ENCODE measurements at places on chromosomes 4 and X.

DNA sequence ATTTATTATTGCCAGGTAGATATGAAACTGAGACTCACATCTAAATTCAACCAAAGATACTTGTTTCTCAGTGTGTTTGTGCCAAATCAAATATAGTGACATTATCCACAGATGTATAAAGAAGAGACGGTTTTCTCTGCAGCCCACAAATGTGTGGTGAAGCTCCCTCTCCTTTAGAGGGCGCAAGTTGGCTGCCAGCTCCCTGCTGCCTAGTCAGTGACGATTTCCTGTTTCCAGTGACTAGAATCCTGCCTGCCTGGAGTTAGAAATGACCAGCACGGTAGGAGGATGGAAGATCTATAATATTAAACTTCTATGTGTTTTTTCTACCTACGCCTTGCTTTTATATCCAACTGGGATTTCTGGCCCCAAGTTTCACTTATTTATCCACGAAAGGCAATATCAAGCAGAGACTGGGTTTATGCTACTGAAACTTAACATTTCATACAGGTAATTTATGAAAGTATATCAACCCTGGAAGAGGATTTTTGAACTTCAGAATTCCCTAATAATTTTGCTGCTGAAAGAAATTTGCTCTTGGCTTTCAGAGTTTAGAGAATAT is 1793.7 kb upstream of the TENM3 start:
- DNase-seq: no peak

- no peak for DNase-seq
Measured at GRCh38 chr4:86483773-86484172, 110.3 kb upstream of the PTPN13 start.

DNA sequence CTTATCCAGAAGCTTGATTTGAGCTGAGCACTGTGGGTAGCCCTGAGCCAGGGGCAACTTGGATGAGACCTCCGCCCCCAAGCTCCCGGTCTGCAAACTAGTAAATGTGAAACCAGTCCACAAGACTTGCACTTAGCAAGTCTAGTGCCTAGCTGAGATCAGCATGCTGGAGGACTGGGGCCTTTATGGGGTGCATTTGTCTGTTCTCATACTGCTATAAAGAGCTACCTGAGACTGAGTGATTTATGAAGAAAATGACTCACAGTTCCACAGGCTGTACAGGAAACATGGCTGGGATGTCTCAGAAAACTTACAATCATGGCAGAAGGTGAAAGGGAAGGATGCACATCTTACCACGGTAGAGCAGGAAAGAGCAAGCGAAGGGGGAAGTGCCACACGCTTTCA is 42.1 kb upstream of the HOPX start:
- peak; percentile 20 for DNase-seq

GRCh38 chr4:154366956-154367355 is 124.6 kb downstream of the DCHS2 start:
- no peak for DNase-seq

- no peak for DNase-seq
Measured at GRCh38 chr4:54423066-54423465, 194.0 kb downstream of the PDGFRA start.

GRCh38 chr4:100014616-100015015 is 64.5 kb upstream of the H2AZ1 start:
- no peak for DNase-seq

- no peak for DNase-seq
Measured at GRCh38 chrX:108412783-108413182, 25.4 kb downstream of the COL4A6 start.

- DNase-seq: no peak
Measured at GRCh38 chr4:130210864-130211263, 1114.9 kb downstream of the C4orf33 start.

DNA sequence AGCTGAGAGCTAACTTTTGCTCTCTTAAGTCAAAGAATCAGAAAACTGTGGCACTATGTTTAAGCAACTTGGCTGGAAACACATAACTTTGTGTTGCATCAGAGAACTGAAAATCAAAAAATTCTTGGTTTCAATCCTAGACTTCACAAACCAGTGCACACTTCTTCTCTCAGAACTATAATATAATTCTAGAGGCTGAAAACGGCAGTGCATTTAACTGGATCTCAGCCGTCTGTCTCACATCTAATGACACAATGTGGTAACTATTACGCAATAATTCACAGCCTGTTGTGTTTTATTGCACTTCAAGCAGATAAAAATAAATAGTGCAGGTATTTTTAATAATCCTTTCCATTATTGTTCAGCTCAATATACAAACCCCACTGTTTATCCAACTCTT is 260.6 kb upstream of the DIAPH2 start:
- DNase-seq: no peak

DNA sequence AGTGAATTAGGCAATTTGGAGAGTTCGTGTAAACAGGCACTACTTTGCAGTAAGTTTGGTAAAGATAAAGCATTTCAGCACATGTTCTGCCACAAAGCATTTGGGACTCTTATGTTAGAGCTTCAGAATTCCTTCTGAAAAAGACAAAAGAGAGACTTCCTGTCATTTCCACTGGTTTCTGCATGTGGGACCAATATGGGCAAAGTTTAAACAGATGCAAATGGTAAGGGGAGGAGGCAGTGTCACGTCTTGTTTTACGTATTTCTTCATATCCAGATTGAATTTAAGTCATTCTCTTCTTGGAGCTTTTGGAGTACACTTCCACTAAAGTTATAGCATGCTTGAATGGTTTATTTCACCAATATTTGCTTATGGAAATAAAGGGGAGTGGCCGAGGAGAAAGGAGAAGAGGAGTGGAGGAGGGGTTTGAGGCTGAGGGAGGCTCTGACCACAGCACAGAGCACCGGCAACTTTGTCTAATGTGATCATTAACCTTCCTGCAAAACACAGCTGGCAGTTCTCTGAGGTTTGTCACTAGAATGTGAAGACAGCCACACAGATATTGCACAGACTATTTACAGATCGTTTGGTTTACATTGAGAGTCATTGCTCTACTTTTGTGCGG is at the start of gene APELA:
Gene APELA (plus strand): TSS at position 479 of the 625 bp plus-strand sequence. CDS start 154 bp downstream, outside the sequence.
- no peak for DNase-seq

DNA sequence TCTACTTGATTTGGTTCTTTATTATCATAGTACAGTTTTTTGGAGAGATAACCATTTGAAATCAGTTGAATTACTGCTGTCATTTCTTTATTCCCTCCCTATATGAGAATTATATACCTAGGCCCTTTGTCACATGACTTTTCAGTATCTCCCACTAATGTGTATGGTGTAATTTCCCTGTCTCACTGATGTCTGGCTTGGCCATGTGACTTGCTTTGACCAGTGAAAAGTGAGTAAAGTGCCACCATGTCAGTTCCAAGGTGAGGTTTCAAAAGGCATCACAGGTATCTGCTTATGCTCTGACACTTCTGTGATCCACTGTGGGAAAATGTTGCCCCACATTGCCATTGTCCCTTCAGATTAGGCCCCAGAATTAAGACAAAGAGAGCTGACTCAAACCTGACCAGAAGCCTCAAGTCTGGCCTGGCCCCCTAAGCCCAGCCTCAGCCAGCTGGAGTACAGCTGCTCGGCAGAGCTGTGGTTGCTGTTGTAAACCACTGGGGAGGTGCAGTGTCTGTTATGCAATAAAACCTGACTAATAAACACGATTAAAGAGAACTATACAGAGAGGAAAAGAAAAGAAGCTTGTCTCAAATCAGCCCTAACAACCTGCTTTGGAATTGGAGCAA is 27.5 kb downstream of the SETD7 start:
- DNase-seq: no peak

DNA sequence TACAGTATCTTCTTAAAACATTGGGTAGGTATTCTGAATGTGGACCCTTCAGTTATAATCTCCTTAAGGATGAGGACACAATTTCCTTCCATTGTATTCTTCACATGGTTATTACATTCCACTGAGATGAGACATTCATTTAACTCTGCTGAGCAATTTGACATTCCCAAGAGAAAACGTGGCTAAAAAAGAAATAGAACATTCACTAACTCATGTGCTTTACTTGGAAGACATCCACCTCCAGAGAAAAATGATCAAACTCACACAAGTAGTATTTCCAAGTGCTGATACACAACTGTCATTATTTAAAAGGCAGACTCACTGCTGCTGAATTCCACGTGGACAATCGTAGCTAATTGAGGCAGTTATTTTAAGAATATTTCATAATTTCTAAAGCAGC is 227.9 kb upstream of the ANKRD50 start:
- no peak for DNase-seq

GRCh38 chr4:92381616-92382015 is 77.8 kb downstream of the GRID2 start:
- no peak for DNase-seq

- no peak for DNase-seq
Measured at GRCh38 chrX:74383611-74384010, 37.7 kb upstream of the SLC16A2 start.

GRCh38 chrX:113966791-113967190 is 617.1 kb upstream of the HTR2C start:
- DNase-seq: no peak

GRCh38 chr4:38273407-38273806 is 313.2 kb downstream of the PTTG2 start:
- DNase-seq: no peak

- DNase-seq: no peak
Measured at GRCh38 chrX:42696536-42697124, 81.3 kb downstream of the PPP1R2C start.

DNA sequence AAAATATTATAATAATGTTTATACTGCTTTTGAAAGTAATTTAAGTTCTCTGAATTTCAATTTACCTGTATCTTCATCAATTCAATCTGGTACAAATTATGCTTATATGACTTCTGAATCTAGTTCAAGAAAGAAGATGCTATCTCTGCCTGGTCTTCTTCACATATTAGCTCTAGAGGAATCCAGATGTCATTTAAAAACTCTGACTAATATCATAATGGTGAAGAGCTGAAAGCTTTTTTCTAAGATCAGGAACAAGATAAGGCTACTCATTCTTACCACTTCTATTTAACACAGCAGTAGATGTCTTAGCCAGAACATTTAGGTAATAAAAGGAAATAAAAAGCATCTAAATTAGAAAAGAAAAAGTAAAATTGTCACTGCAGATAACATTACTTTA is 636.1 kb downstream of the ARAP2 start:
- no peak for DNase-seq

GRCh38 chr4:141913928-141914327 is 277.5 kb downstream of the IL15 start:
- no peak for DNase-seq

DNA sequence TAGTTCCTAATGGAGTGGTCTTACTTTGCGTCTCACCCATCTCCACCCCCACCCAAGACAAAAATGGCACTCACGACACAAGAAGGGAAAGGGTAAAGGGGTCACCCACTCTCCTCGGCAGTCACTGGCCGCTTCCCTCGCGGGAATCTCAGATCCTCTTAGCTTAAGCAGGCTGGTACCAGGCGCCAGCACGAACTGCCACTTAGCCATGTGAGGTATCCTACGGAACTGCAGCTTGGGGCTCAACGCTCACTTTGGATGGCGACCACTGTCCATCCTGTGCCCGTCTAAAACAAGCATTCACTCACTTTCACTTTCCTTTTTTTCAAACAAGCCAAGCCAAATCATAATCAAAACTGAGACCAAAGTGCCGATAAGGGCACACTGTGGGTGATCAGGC is 14.6 kb upstream of the MAGIX start:
- no peak for DNase-seq

DNA sequence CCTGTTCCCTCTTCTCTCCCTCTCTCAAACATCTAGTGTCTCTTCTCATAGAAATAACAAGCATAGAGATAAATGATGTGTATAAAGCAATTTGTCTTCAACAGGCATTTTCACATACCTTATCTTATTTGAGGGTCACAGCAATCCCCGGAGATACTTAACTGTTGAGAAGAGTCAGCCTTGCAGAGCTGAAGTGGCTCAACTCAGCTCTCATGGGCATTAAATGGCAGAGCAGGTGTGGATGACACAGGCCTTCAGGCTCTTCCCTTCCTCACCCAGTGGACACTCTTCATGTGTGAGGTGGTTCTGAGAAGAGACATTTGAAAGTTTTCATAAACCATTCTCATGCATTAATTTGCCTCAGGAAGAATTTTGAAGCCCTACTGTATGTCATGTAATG is 134.2 kb downstream of the AFF2 start:
- no peak for DNase-seq

DNA sequence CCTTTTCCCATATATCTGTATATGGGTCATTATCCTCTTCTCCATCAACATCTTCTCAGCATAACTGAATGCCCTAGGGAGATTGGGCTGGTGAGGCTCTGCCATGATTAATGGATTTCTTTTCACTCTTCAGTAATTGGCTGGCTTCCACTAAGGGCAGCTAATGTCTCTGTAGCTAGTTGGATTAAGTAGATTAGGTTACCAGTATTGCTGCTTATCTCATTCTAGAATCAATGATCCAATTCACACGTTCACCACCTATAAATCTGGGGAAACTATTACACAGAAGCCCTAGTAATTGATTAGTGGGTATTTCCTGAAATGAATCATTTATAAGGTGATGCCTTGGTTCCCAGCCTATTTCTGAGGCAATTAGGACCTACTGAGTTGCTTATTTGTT is 94.8 kb downstream of the KDR start:
- DNase-seq: no peak

DNA sequence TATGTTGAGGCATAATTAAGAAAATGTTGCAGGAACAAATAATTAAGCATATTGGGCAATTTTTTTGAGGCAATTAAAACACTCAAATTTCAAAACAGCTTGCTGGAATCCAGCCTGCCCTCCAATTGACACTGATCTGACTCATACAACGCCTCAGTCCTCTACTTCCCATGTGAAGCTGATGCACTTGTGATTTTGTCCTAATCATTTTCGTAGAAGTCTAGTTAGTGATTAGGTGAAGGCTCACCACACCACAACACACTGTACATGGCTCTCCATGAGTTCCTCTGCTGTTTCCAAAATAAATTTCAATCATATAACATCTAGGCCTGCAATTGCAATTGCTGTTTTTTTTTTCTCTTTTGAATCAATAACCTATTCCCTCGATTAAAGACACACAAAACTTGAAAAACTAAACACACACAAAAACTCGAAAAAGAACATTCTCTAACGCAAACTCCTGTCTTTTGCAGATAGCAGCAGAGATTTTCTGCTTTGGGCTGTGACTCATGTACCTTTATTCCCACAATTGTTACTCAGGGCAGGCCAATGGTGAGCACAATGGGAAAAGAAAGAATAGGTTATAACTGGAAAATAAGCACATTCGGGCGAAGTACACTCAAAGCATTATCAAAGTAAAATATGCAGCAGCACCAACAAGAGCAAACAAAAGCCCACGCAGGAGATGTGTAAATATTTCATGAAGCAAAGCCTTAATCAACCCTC is 1.7 kb downstream of the GPRIN3 start:
- no peak for DNase-seq

DNA sequence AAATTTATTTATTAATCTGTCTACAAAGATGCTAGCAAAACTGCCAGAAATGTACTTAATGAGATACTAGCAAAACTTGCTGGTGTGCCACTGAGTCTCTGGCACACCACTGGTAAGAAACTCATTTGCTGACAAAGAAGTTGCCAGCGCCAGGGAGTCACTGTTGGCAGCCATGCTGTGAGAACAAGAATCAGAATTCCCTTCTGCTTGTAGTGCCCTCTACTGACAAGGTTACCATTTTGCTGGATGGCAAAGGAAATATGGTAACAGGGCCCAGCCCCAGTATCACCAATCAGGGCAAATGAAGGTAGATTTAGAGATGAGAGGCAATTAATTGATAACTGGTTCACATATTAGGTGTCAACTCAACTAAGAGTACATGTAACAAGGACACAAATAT is 750.1 kb upstream of the ADGRL3 start:
- DNase-seq: no peak

GRCh38 chr4:141028024-141028529 is 105.2 kb downstream of the RNF150 start:
- DNase-seq: no peak

- DNase-seq: no peak
Measured at GRCh38 chr4:140084385-140084784, 69.6 kb downstream of the MAML3 start.
